Fibroblast of upper back skin (primary cell): ENCODE measurements at places on chromosomes 12 and 14.

GRCh38 chr12:131628766-131629448 lies 82.0 kb upstream of the SFSWAP start:
- DNase-seq: no peak

- DNase-seq: no peak
These were observed 156.3 kb upstream of the TMTC2 start for GRCh38 chr12:82530394-82530793.

DNA sequence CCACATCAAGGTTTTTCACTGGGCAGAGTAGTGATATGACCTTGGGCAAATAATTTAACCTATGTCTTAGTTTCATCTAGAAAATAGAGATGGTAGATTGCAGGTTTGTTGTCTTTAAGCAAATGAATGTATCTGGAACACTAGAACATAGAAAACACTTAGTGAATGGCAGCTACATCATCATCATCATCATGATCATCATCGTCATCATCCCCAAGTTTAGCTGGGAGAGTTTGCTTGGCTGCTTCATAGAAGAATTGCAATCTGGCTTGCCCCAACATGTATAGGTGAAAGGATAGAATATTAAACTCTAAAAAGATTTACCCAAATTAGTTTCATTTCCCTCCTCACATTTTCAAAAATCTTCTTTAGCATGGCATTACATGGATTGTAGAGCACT lies 91.3 kb upstream of the TMEM260 start:
- no peak for DNase-seq

GRCh38 chr12:77033658-77034536 lies 31.5 kb downstream of the E2F7 start:
- DNase-seq: no peak

- DNase-seq: peak; percentile 33
These were observed 99.1 kb downstream of the SYT1 start for GRCh38 chr12:78963439-78964227.
